ENCODE measurements at places on chromosomes 13 and 19. TPM values are rescaled to one million over a fixed set of nuclear protein-coding genes. Genes with fewer than 3 reads are reported as not detected.

Gene TPTE2
- total RNA-seq = not detected

Gene POU4F1
- 0.83 TPM for total RNA-seq

Gene CEACAM8
- total RNA-seq = not detected

Gene ZNF723
- total RNA-seq = not detected

Gene NLRP9
- not detected for total RNA-seq

Gene FFAR1
- total RNA-seq = not detected

Gene CAMSAP3
- 4.6 TPM for total RNA-seq

Gene FGF22
- total RNA-seq = 0.62 TPM

Gene SPPL2B
- 16.6 TPM for total RNA-seq

Gene NLRP4
- total RNA-seq = not detected

Gene TEAD2
- total RNA-seq = 14.6 TPM
